Hippocampal formation (tissue), 2 donors: ENCODE measurements at places on chromosomes 1 and 21.

DNA sequence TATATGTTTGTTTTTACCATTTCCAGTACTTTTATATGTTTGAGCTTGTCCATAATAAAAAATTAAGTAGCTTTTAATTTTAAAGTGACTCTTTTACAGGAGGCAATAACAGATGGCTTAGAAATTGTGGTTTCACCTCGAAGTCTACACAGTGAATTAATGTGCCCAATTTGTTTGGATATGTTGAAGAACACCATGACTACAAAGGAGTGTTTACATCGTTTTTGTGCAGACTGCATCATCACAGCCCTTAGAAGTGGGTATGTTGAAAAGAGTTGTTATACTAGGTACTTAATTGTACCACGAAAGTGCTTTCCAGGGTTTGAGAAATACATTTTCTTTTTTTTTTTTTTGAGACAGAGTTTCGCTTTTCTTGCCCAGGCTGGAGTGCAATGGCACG is 46.1 kb downstream of the RNF2 start:
- no peak for DNase-seq

DNA sequence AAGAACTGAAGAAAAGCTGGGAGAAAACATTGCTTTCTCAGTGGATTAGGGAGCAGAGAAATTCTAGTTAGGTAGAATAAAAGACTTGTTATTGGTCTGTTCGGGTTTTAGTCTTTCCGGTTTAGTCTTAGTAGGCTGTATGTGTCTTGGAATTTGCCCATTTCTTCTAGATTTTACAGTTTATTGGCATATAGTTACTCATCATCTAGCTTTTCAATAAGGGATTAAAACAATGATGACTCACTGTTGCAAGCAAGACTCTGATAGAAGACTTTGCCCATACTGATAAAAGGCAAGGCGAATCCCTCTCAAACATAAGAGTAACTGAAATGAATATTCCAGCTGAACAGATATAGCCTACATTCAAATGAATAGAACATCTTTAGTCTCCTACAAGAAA is 62.3 kb downstream of the GPR137B start:
- no peak for DNase-seq

DNA sequence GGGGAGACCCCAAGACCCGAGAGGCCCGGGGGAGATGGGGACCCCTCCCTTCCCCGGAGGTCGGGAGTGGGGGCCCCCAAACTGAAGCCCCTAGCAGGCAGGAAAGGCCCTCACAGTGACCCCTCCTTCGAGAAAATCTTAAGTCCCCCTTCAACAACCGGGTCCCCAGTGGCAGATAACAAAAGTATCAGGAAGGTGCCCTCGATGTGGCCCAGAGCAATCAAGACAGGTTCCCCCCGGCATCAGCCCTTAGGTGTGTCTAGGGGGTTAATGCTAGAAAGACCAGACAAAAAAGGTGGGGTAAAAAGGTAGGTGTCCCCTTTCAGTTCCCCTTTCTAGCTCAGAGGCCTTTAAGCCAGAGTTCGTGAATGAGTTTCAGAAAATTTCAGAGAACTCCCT is 282 bp upstream of the ECE1 start:
- DNase-seq: no peak

GRCh38 chr1:206923009-206923960 is 1.5 kb upstream of the FCMR start:
- DNase-seq: no peak

- no peak for DNase-seq
Measured at GRCh38 chr21:37153935-37154350, 80.9 kb downstream of the TTC3 start.

- no peak for DNase-seq
Measured at GRCh38 chr1:6508816-6509189, 17.3 kb upstream of the PLEKHG5 start.

DNA sequence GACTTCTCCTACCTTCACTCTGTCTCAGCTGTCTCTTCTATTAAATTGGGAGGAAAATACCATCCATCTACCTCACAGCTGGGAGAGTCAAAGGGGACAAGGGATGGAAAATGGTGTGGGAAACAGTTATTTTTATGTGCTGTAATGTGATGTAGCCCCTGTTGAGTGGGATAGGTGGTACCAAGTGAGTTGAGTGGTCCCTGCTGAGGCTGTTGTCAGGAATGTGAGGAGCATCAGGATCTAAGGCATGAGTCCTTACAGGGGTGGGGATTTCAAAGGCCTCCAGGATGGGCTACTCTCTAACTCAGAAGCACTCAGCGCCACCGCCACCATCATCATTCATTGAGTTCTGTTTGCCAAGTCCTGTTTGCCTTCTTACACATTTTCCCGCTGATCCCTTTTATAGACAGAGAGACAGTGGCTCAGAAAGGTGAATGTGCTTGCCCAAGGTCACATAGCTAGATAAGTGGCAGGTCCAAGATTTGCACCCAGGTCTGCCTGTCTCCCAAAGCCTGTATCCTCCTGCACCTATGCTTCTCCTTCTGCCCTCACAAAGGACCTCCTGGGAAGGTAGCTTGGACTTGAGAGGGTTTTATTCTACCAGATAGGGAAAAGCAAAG is 4.6 kb upstream of the ID3 start:
- DNase-seq: no peak

- no peak for DNase-seq
Measured at GRCh38 chr1:29319300-29320110, 83.2 kb downstream of the PTPRU start.

DNA sequence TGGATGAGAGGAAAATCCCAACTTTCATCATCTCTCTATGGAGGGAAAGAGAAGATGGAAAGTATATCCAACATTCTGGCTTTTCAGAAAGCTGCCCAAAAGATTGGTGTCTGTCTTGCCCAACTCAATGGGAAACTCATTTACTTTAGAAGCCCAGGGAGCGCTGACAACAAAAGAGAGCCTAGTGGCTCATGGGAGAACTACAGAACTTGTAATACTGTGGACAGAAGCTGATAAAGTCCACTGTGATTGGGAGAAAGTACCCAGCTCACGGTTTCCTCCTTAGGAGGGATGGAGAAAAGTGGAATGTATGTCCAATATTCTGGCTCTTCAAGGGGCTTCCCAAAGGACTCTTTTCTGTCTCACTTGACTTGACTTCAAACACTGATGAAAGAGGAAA is 66.0 kb downstream of the RGS21 start:
- DNase-seq: no peak

- DNase-seq: no peak
Measured at GRCh38 chr1:230584660-230585059, 57.6 kb upstream of the COG2 start.

DNA sequence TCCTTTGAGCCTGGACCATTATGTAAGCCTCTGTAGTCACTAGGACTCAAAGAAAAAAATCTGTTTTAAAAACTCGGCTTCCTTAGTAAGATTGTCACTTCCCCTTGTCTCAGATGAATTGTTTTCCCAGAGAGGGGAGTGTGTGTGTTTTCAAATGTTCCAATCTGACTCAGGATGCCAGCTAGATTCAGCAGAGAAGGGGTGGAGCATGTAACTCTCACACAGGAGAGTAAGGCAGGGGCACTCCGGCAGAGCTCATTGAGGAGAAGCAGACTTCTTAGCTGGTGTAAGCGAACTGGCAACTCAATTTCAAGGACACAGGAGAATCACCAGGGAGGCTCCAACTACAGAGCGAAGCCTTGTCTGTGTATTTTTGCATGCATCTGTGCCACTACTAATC is 623.2 kb downstream of the LMO4 start:
- DNase-seq: no peak

DNA sequence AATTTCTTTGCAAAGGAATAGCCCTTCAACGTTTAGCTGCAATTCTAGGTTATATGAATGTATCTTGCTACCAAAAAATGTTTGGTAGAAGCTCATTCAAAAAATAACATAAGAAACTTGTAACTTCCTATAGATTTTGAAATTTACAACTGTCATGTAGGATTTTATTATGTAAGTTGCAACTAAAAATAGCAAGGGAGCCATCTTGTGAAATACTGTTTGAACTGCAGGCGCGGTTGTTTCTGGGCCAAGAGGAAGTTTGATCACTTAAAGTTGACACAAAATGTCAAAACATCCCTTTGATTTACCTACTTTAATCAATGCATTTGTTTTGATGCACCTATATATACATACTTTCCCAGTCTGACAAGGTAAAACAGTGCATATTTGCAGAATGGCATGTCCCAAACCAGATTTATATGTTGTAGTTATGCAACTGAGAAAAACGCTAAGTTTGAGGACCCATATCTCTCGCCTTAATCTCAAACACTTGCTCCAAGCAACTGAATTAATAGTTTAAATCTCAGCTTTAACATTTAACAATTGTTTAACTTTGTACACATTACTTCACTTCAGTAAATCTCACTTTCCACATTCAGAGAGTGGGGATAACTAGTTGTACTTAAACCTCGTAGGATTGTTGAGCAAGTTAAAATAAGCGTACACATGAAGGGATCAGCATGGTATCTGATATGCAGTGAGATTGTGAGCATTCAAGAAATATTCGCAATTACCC is 63.9 kb downstream of the KCNK2 start:
- no peak for DNase-seq

- no peak for DNase-seq
Measured at GRCh38 chr1:232307296-232308017, 322.5 kb downstream of the SIPA1L2 start.

GRCh38 chr21:32716486-32716885 is 11.3 kb downstream of the SYNJ1 start:
- DNase-seq: no peak

GRCh38 chr1:205417870-205418635 is 3.8 kb downstream of the LEMD1 start:
- DNase-seq: no peak

DNA sequence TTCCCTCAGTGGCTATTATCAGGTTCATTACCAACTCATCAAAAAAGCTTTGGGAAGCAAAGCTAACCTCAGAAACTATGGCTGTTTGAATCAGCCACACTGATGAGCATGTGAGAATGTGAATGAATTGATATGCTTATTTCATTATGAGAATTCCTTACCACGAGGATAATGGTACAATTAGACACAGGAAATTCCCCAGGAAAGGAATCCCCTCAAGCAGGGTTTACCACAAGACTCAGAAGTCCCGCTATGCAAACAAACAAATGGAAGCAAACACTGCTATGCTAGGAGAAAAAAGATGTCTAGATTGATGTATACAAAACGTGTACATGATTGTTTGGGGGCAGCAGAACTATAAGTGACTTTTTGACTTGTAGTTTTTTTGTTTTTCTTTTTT is 205.0 kb downstream of the HMCN1 start:
- DNase-seq: no peak

DNA sequence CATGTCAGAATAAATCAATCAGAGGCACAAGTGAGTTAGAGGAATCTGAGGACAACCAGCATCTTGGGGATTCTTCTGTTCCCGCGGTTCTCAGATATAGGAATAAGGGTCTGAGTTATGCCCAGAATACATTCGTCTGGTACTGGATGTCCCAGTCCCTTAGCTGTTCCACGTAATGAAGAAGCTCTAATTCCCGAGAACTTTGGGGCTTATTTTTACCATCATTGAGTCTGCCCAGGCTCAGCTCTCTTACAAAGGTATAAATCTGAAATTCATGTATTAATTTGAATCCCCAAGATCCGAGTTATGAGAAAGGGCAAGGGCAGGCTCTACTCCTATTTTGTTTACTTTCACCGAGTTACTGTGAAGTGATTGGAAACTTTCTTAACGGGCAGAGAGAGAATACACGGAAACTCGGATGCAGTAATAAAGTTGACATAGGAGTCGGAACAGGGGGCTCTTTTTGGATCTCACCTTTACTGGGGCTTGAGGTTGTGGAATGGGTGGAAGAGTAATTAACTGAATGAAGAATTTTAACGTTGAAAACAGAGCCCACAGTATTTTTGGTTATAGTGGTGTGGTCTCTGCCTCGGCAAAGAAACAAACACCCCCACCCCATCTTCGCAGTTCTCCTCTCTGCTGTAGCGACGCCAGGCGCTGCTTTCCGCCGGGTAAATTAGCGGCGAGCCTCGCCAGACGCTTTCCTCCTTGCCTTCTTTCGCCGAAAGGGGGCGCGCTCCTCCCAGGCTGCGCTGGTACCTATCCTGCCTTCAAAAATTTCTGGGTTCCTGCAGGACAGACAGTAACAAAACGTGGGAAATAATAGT is 7.1 kb downstream of the PRRX1 start:
- DNase-seq: peak; percentile 37

- no peak for DNase-seq
Measured at GRCh38 chr1:160419150-160419837, 18.9 kb downstream of the VANGL2 start.
